ENCODE measurements at places on chromosomes 11 and 22.
A peak's percentile ranks its signal among the peaks of the same experiment; 100 is the strongest.

DNA sequence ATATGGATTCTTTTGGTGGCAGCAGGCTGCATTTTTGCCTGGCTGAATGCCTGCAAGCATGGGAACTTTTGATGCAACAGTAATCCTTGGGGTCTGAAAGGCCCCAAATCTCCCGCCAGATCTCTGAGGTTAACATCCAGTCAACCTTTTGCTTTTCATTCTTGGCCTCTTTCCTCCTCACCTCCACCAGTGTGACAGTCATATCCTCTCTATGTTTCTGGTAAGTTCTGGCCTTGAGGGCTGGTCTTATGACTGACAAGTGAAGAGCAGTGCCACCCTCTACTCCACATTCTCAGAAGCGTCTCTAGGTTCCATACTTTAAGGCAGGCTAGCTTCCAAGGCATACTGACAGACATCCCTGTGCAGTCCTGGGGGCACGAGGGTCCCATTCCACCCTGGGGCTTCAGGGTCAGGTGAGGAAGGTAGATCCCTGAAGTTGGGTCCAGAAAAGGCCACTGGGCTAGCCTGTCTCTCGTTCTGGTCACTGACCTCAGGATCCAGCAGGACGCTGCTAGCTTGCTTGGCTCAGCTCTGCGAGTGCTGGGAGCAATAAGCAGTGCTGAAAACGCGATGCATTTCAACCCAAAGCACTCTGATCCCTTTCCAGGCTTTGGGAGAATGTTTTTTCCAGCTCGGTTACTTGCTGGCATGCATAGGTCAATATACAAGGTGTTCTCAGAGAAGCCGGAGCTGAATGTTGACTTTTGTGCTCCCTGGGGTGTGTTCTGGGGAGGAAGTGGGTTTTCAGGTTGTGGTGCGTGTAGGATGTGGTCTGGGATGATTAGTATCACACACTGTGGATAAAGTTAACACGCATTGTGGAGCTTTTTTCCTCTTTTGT is 75.2 kb downstream of the PTPRJ start:
- DNase-seq: no peak

DNA sequence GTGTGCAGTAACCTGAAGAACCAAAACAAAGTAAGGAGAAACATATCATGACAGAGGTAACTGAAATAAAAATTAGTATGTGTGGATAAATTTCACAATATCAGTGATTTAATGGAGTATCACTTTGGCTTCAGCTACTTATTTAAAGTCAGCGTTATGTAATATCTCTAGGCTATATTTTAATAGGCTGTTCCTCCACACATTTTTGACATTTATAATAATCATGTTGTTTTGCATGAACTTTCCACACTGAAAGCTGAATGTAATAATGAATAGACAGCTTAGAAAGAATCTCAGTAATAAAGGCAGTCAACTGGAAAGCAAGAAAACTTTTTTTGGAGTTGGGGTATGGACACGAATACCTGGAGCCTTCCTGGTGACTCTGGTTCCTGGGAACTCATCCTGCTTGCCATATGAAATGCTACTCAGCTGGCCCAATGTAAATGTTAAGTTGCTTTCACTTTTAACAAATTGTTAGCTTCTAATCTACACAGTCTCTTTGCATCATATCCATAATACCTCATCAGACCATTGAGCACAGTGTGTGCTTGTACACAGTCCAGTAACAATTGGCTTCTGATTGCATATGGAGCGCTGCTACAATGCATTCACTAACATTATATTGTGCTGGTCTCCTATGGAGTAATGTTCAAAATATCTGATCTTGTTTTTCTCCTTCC is 257.7 kb downstream of the SOX6 start:
- DNase-seq: no peak

DNA sequence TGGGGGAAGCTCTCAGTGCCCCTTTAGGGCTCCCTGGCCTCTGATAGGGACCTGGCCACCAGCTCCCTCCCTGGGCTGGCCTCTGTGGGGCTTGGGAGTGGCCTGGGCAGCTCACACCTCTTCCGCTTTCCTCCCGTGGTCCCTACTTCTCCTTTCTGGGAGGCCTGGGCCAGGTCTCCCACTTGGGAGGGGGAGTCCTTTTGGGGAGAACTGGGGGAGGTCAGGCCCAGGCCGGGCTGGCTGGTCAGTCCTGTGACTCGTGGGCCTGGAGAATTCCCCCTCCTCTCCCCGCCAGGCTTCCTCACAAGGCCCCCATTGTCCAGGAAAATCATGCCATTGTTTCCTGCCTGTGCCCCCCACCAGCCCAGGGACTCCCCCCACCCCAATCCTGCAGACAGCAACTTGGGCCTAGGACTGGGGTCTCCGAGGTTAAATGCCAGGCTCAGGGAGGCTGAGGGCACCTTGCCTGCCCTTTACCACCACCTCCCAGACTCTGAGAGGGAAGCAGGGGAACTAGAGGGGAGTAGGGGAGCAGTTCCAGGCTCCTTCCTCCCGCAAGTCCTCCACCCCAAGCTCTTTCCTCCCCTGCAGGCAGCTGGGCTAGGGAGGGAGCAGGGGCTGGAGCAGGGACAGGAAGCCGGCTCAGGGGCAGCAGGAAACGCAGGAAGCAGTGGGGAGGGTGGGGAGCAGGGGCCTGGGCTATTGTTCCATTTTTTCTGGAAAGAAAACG is 2.8 kb downstream of the MAP3K11 start:
- peak; percentile 66 for DNase-seq

GRCh38 chr11:126440792-126441514 is 85.5 kb downstream of the ST3GAL4 start:
- DNase-seq: peak; percentile 78

- DNase-seq: no peak
Measured at GRCh38 chr11:71103266-71103665, 149.1 kb downstream of the SHANK2 start.

- DNase-seq: no peak
Measured at GRCh38 chr11:17748044-17748443, 13.5 kb downstream of the KCNC1 start.

Data from right lobe of liver (tissue), 6 donors.